A549 treated with ZK216348 at 1 μM for 4 hours (cell line): ENCODE measurements at places on chromosomes 2 and 18. TPM values are rescaled to one million over a fixed set of nuclear protein-coding genes. Genes with fewer than 3 reads are reported as not detected.

IL36RN gene
- 0.06 to 0.13 TPM in 2 of 5 replicates, not detected in the others for total RNA-seq

WNT6 gene
- 0.08 to 0.21 TPM (median 0.14 TPM) in 3 of 5 replicates, not detected in the others for total RNA-seq

GCG gene
- not detected in 5 replicates for total RNA-seq

WDSUB1 gene
- total RNA-seq, result 7.3 to 9.1 TPM (median 8.0 TPM) in 5 replicates

RGPD3 gene
- total RNA-seq, result 0.11 to 0.20 TPM (median 0.14 TPM) in 5 replicates

SAG gene
- not detected in 5 replicates for total RNA-seq

IL36G gene
- not detected in 5 replicates for total RNA-seq
